ENCODE measurements at places on chromosomes 16 and 17. TPM values are rescaled to one million over a fixed set of nuclear protein-coding genes. Genes with fewer than 3 reads are reported as not detected.

Gene TMEM132E
- total RNA-seq, result not detected

Gene BEAN1
- total RNA-seq, result not detected

Gene G6PC1
- total RNA-seq, result not detected

Gene IL21R
- 72.3 TPM for total RNA-seq

Gene SLC52A1
- 0.29 TPM for total RNA-seq

Gene CES4A
- total RNA-seq, result 54.4 TPM
